ENCODE measurements at places on chromosomes 4 and X.

- no peak for DNase-seq
Measured at GRCh38 chr4:22794732-22795131, 102.0 kb downstream of the GBA3 start.

DNA sequence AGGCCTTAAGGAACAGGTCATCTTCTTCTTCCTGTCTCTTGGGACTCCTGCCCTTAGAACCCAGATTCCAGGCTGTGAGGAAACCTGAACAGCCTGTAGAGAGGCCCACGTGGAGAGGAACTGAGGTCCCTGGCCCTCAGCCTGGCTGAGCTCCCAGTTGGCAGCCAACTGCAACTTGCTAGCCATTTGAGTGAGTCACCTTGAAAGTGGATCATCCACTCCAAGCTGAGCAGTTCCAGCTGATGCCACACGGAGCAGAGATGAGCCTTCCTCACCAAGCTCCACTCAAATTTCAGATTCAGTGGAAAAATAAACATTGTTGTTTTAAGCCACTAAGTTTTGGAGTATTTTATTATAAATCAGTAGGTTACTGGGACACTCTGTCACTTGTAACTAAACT, 392.5 kb downstream of the BCOR start:
- DNase-seq, result no peak

- DNase-seq, result no peak
Measured at GRCh38 chrX:1564750-1565683, 26.4 kb upstream of the AKAP17A start.

- no peak for DNase-seq
Measured at GRCh38 chr4:150078041-150078578, at the start of gene DCLK2. DCLK2 (plus strand) TSS chr4:150078445; CDS start chr4:150079028, 583 bp downstream.

DNA sequence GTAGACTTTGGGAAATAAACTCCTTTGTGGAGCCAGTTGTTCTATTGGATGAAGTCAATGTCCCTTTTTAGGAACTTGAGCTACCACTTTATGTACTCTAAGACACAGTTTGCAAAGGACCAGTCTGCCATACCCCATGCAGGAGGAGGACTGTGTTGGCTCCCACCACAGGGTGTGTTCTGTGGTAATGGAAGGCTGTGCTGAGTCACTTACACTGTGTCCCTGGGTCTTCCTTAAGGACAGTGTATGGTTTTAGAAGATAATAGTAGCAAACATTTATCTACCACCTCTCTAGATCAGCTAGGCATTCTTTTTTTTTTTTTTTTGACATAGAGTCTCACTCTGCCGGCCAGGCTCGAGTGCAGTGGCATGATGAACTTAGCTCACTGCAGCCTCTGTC, 184.0 kb upstream of the PGRMC2 start:
- no peak for DNase-seq

DNA sequence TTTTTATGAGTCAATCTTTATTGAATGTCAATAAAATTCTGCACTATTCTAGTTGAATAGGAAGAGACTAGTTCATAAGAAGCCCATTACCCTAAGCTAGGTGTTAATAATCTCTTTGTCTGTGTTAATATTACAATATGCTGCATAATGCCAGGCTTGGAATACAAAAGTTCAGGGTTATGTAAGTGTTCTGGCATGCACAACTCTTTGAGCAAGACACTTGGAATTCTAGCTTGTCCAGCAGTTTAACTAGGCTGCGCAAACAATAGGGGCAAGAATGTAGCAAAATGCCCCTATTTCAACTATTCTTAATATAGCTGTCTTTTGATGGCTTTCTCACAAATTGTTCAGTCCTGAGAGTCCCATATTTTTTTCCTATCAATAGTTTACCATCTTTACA, 31.3 kb upstream of the ETNPPL start:
- no peak for DNase-seq
